NCI-H524 treated with DMSO at 0.1 percent for 48 hours (cell line): ENCODE measurements at places on chromosomes 3 and 15.

DNA sequence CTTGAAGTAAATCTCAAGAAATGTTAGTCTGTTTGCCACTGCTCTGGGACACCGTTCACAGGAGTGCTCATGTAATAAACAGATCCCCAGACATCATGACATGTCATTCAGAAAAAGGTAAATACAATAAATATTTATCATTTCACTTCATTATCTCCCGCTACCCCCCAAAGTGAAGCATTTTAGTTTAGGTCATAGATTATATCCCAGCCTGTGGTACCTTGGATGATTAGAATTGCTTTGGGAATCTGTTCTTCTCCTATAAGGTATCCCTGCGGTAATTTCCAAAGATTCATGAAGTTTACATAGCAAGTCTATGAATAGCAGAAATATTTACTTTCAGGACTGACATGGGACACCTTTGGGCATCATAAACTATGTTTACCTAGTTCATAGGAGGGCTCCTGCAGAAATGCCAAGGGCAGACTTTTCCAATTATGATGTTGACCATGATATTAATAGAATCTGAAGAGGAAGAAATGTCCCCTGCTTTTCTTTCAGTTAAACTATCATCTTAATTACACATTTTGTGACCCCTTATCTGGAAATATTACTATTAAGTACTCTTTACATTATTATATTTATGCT lies 268.0 kb downstream of the NAALADL2 start:
- no peak for DNase-seq

- DNase-seq: no peak
Observed at GRCh38 chr3:156477323-156477722, 77.6 kb downstream of the SSR3 start.

DNA sequence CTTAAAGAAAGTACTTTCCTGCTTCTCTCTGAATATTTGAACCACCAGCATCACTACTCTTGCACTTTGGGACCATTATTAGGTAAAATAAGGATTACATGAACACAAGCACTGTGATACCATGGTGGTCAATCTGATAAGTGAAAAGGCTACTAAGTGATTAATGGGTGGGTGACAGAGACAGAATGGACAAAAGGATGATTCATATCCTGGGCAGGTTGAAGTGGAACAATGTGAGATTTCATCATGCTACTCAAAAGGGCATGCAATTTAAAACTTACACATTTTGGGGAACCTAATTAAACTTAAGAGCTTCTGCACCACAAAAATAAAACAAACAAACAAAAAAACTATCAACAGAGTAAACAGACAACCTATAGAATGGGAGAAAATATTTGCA lies 172.0 kb upstream of the CD96 start:
- no peak for DNase-seq

DNA sequence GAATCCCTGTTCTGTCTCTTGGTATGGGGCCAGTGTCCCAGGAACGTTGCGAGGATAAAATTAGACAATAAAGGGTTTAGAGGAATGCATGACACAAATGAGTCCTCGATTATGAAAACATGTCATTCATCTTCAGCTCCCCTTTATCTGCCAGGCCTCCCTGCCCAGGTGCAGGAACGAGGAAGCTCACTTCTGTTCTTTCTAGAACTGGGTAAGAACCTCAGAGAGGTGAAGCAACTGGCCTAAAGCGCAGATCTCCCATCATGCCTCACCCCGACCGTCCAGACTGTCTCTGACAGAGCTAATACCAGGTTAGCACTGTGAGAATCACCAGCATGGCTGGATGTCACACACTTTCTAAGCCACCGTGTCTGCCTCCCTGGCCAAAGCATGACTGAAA lies 1.5 kb upstream of the ITIH1 start:
- no peak for DNase-seq

GRCh38 chr3:64694114-64694513 lies 6.3 kb upstream of the ADAMTS9 start:
- no peak for DNase-seq

DNA sequence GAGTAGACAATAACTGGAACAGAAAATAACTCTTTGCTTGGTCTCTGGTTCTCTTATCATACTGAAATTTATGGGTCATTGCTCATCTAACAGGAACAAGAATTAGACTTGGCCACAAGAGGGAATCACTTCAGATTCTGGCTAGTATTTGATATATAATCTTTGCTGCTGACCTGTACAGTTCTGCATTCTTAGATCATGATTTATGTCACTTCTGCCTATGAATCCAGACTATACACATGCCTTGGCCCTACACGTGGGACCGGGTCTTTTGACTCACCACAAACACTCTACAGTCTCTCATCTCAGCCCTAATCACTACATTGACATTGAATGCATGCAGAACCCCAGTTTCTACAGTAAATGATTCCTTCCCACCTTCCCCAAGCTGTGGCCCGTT lies 162.5 kb upstream of the SOX2 start:
- DNase-seq: no peak

- no peak for DNase-seq
Observed at GRCh38 chr3:41065340-41065739, 134.0 kb upstream of the CTNNB1 start.

DNA sequence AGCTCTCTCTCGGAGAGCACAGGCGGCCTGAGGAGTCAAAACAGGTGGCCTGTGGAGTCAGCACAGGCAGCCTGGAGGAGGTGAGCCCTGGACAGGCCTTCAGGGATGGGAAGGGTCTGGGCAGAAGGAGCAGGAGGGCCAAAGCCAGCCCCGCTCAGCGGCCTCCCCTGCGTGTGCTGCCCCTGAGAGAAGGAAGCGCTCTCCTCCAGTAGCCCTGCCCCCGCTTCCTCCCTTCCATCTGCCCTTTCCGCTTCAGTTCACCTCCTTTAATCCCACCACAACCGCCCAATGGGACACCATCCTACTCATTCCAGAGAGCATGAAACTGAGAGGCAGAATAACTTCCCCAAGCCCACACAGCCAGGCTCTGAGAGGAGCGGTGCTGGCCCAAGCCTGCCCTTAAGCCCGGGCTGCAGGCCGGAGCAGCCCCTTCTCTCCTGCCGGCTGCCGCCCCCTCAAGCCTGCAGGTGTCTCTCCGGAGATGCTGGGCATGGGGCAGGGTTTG lies 3.2 kb upstream of the NR2E3 start:
- peak; percentile 70 for DNase-seq

DNA sequence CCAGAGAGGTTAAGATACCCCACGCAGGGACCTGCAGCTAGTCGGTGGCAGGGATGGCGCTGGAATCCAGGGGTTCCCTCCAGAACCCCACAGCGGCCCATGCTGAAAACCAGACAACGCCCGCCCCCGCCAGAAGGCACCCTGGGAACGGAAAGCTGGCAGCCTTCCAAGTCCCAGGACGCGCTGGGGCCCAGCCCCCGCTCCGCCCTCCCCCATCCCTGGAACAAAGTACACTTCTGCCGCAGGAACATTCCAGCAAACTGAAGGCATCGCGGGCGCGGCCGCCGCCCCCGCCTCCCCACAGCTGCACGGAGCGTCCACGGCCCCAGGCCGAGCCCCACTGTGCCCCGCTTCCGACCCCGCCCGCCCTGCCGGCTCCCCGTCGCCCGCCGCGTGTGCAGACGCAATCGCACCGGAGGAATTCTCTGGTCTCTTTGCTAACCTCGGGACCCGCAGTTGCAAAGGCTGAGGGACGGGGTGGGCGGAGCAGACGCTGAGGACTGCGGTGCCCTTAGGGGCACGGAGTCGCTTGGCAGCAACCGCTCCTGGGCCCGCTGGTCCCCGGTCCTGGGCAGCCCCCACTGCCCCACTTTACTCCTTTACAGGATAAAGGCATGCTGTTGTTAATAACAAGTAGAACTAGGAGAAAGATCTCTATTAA lies 44.8 kb upstream of the RNU6-1 start:
- no peak for DNase-seq

- DNase-seq: no peak
Observed at GRCh38 chr3:185823078-185824044, 1.5 kb downstream of the IGF2BP2 start.

DNA sequence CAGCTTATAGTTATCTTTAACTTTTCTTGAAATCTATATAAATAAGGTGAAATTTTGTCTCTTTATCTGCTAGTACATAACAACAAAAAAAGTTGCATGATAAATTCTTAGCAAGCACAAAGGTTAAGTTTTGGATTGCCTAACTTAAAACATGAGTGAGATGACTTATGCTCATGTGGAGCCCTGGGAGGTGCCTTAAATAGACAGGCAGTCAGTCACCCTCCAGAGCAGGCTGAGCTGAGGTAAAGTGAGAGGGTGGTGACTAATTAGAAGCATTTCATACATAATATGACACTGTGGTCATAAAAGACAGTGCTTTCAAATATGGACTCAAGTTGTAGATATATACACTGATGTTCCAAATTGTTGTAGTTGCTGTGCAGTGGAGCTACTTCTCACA lies 14.6 kb upstream of the MME start:
- no peak for DNase-seq

DNA sequence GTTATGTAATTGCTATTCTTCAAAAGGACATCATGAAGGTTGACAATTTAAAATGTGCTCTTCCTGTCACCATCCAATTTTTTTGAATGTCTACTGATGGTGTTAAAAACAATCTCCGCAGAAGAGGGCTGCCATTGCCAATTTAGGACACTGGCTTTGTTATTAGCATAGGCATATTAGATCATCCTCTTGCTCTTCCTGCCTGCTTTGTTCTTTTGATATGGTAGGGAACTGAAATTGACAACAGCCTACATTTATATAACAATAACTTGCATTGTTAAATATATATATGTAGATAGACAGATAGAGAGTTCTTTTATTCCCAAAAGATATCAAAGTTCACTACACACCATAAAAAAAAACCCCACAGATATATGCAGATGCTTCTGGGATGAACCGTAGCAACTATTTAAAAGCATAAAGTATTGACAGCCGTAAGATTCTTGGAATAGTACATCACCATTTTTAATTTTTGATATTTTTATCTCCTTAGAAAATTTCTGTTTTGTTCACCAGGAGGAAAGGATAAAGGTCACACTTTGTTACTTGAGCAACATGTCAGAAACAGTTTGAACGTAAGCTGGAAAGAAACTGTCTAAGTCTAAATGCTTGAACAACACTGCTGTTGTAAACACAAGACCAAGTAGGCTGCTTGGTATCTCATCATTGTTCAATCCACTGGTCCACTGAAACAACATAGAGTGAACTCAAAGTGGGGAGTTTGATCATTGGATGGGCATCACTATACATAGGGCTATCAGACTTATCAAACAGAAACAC lies 66.5 kb downstream of the MDFIC2 start:
- no peak for DNase-seq

- no peak for DNase-seq
Observed at GRCh38 chr3:43873723-43874122, 183.0 kb downstream of the ABHD5 start.

- DNase-seq: no peak
Observed at GRCh38 chr15:92079047-92079446, 225.5 kb downstream of the SLCO3A1 start.

DNA sequence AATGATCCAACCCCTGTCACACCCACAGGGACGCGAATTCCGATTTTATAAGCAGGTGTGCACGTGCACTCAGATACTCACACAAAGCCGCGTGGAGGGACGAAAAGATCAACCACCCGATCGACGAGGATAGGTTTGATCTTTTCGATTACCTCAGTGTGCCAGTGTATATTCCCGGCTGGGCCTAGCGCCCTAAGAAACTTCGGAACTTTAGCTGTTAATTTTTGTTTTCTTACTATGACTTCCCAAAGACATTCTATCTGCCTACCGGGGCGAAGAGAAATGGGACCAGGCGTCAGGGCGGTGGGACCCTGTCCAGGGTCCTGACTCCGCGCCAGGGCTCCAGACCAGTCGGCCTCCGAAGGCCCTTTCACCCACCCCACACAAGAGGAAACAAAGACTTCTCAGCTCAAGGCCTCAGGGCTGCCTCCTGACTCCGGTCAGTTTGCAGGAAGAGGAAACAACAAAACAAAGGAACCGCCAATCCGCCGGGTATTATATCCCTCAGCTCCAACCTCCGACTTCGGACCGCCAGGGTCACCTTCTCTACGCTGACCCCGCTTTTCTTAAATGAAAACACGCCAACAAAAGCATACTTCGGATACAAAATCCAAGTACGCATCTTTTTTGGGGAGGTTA lies 6.8 kb downstream of the ONECUT1 start:
- no peak for DNase-seq

- no peak for DNase-seq
Observed at GRCh38 chr15:68789534-68790241, 31.0 kb downstream of the ANP32A start.

GRCh38 chr3:113079218-113079961 lies 88.6 kb downstream of the GTPBP8 start:
- no peak for DNase-seq

DNA sequence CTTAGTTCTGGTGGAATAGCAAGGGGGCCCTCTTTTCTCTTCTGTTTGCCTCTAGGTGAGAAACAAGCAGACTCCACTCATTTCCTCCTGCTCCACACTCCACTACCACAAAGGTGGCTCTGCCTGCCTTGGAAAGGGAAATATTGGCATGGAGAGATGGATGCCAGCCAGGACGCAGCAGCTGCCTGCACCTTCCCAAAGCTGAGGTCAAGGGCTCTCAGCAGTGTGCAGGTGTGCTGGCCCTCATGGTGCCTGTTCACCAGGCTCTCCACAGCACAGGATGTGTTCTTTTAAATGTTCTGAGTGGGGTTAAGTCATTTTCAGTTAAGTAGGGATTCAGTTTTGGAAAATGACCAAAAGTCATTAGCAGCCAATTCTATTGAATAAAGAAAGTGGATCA lies 211.2 kb upstream of the STRIT1 start:
- peak; percentile 41 for DNase-seq

- DNase-seq: peak; percentile 16
Observed at GRCh38 chr3:9809239-9809614, 835 bp upstream of the TTLL3 start.
